ENCODE measurements at places on chromosomes 3 and 15. TPM values are rescaled to one million over a fixed set of nuclear protein-coding genes. Genes with fewer than 3 reads are reported as not detected.

DNA sequence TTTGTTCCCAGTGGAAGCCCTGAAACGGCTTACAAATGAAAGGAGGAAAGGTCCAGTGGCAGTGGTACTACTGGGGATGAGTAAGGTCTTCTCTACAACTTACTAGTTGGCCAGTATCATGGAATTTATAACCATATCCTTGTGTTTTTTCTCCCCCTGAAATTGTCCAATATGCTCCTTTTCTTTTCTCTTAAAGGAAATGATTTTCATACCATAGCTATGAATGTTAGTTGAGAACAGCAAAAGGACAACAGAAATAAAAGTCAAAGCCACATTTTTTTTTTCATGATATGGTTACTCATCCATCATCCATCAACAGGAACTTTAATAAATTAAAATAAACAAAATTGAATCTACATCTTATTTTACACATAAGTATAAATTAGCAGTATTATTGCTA, 450.4 kb downstream of the MFSD1 start:
- H3K4me1 ChIP-seq, result no peaks in the 10 kb centered on the region
- H3K36me3 ChIP-seq, result no peaks in the 10 kb centered on the region
- H3K4me3 ChIP-seq, result no peak overlapping the region
- no peak for DNase-seq

DNA sequence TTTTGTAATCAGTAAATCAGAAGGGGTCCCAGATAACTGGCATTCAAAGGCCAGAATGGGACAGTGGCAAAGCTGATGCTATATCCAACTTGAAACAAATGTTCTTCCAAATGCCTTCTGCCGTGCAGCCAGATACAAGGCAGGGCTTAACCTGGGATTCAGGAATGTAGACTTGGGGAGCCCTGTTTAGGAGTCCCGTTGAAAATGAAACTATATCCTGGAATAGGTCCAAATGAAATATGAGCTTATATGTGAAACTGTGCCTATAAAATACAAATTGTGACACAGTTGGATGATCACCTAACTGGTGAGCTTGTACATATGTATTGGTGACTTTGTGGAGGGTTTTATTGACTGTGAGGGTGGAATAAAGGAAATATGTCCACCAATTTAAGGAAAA, 28.7 kb downstream of the FRMD4B start:
- DNase-seq, result no peak
- no peaks in the 10 kb centered on the region for H3K4me1 ChIP-seq
- no peak overlapping the region for H3K4me3 ChIP-seq
- no peaks in the 10 kb centered on the region for H3K27me3 ChIP-seq
- no peaks in the 10 kb centered on the region for H3K36me3 ChIP-seq

GRCh38 chr15:68561171-68561900, 17.5 kb upstream of the CORO2B start:
- no peaks in the 10 kb centered on the region for H3K4me1 ChIP-seq
- H3K4me3 ChIP-seq, result no peak overlapping the region
- H3K36me3 ChIP-seq, result no peaks in the 10 kb centered on the region
- no peak overlapping the region for H3K27ac ChIP-seq
- DNase-seq, result peak; percentile 34

- H3K4me3 ChIP-seq, result no peak overlapping the region
- H3K36me3 ChIP-seq, result peaks cover 53% of the 10 kb centered on the region
- no peaks in the 10 kb centered on the region for H3K4me1 ChIP-seq
- no peak for DNase-seq
- no peaks in the 10 kb centered on the region for H3K27me3 ChIP-seq
Measured at GRCh38 chr3:128889139-128889894, 9.9 kb downstream of the ACAD9 start.

DNA sequence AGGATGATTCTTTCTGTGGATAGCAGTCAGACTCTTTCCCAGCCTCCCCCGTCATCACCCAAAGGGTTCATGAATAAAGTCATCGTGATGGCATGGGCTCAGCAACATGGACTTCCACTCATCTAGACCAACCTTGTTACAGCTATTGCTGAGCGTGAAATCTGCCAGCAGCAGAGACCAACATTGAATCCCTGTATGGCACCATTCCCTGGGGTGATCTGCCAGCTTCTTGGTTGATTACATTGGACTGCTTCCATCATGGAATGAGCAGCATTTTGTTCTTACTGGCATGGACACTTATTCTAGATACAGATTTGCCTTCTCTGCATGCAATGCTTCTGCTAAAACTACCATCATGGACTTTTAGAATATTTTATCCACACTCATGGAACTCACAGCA, 195.6 kb upstream of the AZI2 start:
- H3K27me3 ChIP-seq, result no peaks in the 10 kb centered on the region
- H3K4me1 ChIP-seq, result no peaks in the 10 kb centered on the region
- no peak overlapping the region for H3K27ac ChIP-seq
- DNase-seq, result no peak
- no peaks in the 10 kb centered on the region for H3K36me3 ChIP-seq

DNA sequence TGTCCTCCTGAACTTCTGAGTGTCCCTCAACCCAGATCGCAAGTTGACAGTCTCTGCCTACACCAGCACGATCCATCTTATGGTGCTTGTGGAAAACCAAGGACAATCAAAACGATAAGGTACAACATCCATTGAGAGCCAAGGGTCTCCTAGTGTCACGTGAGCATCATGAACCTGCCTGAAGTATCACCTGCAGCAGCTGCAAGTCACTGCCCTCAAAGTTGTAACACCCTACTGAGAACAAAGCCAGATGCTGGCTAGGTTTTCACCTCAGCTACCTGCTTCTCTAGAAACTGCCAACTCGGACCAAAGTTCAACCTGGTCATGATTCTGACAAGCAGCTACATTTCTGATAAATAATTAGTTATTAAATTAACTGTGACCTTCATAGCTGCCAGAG, 17.5 kb downstream of the C2CD4B start:
- H3K27me3 ChIP-seq, result no peaks in the 10 kb centered on the region
- no peaks in the 10 kb centered on the region for H3K36me3 ChIP-seq
- no peak overlapping the region for H3K4me3 ChIP-seq
- no peaks in the 10 kb centered on the region for H3K4me1 ChIP-seq
- no peak overlapping the region for H3K27ac ChIP-seq

DNA sequence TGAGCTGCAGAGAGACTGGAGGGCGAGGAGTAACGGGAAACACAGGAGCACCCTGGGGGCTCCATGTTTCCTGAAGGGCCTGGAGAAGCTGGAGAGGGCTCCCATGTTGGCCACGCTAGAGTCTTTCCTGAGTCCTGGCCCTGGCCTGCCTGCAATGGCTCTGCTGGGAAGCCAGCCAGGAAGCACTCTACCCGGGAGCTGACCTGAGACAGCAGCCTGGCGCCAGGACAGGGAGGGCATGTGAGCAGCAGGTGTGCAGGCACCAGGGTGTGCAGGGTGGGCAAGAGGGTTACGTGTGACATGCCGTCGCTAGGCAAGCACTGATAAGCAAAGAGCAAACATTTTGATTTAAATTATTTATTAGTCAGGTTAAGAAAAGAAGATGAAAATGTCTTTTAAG, 301.4 kb downstream of the OCA2 start:
- DNase-seq, result no peak
- H3K4me3 ChIP-seq, result no peak overlapping the region
- H3K4me1 ChIP-seq, result no peaks in the 10 kb centered on the region
- no peak overlapping the region for H3K27ac ChIP-seq

GRCh38 chr3:31652296-31652695, 119.6 kb downstream of the STT3B start:
- H3K27me3 ChIP-seq, result no peaks in the 10 kb centered on the region
- H3K36me3 ChIP-seq, result no peaks in the 10 kb centered on the region
- DNase-seq, result no peak
- no peak overlapping the region for H3K27ac ChIP-seq
- no peaks in the 10 kb centered on the region for H3K4me1 ChIP-seq
- H3K4me3 ChIP-seq, result no peak overlapping the region

GRCh38 chr3:46375218-46375617, 4.5 kb downstream of the CCR5 start:
- DNase-seq, result no peak
- H3K4me3 ChIP-seq, result no peak overlapping the region

GRCh38 chr3:194631696-194632095, 1.5 kb downstream of the TMEM44 start:
- no peaks in the 10 kb centered on the region for H3K36me3 ChIP-seq
- no peaks in the 10 kb centered on the region for H3K27me3 ChIP-seq
- H3K4me3 ChIP-seq, result no peak overlapping the region
- no peaks in the 10 kb centered on the region for H3K4me1 ChIP-seq

- DNase-seq, result peak; percentile 44
- no peak overlapping the region for H3K4me3 ChIP-seq
- H3K27ac ChIP-seq, result no peak overlapping the region
- H3K4me1 ChIP-seq, result peaks cover 8% of the 10 kb centered on the region
- no peaks in the 10 kb centered on the region for H3K27me3 ChIP-seq
- no peaks in the 10 kb centered on the region for H3K36me3 ChIP-seq
Measured at GRCh38 chr3:14332392-14332791, 70.0 kb upstream of the SLC6A6 start.

GRCh38 chr3:87246662-87247429, 19.7 kb downstream of the CHMP2B start:
- no peak overlapping the region for H3K27ac ChIP-seq
- no peak overlapping the region for H3K4me3 ChIP-seq
- no peak for DNase-seq
- H3K4me1 ChIP-seq, result no peaks in the 10 kb centered on the region
- H3K36me3 ChIP-seq, result no peaks in the 10 kb centered on the region

- no peaks in the 10 kb centered on the region for H3K36me3 ChIP-seq
- no peak for DNase-seq
- H3K27ac ChIP-seq, result no peak overlapping the region
- H3K27me3 ChIP-seq, result no peaks in the 10 kb centered on the region
Measured at GRCh38 chr3:62562596-62562995, 189.2 kb upstream of the FEZF2 start.

- DNase-seq, result no peak
- no peaks in the 10 kb centered on the region for H3K36me3 ChIP-seq
- no peaks in the 10 kb centered on the region for H3K27me3 ChIP-seq
- H3K27ac ChIP-seq, result no peak overlapping the region
- no peaks in the 10 kb centered on the region for H3K4me1 ChIP-seq
Measured at GRCh38 chr3:61236556-61236955, 14.7 kb downstream of the FHIT start.

DNA sequence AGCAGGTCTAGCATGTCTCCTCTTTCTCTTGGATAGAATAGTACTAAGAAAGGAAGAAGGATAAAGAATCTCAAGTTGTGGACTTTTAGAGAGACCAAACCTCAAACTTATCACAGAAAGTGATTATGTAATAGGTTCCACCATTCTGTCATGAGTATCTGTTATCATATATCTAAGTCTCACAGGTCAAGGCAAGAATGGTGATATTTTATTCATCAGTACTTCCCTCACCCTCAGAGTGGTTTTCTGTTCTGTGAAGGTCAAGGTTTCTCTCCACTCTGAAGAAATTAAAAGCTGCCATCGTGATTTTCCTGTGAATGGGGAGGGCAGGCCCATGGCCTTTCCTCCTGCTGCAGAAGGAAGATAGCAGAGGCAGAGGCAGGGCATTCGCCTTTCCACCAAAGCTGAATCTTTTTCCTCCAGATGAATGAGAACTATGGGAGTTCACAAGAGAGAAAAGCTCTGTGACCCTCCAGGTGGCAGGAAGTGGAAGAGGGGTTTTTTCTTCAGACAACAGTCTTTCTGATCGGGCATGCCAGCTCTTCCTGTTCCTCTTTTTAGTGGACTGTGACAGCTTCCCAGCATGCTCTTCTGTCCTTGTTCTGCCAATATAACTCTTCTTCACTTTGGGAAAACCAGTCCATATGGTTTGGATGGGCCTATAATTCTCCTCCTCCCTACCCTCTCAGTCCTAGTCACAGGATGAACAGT, 37.1 kb upstream of the CCK start:
- no peaks in the 10 kb centered on the region for H3K27me3 ChIP-seq
- H3K36me3 ChIP-seq, result no peaks in the 10 kb centered on the region
- H3K27ac ChIP-seq, result no peak overlapping the region
- DNase-seq, result no peak
- H3K4me1 ChIP-seq, result no peaks in the 10 kb centered on the region

The ELL3 gene
- total RNA-seq, result 76.1 TPM

The CCDC80 gene
- 26.4 TPM for total RNA-seq

The GCHFR gene
- 141 TPM for total RNA-seq

The TMEM212 gene
- not detected for total RNA-seq

The ECE2 gene
- total RNA-seq, result not detected

Measured in Peyer's patch (tissue), 4 donors.